ENCODE measurements at places on chromosomes 16 and 17. TPM values are rescaled to one million over a fixed set of nuclear protein-coding genes. Genes with fewer than 3 reads are reported as not detected.

SYNGR3 gene
- 81.3 TPM for total RNA-seq

CBX4 gene
- 19.2 TPM for total RNA-seq

ALDH3A1 gene
- total RNA-seq, result 0.31 TPM

SLC16A5 gene
- 1.4 TPM for total RNA-seq

NECAB2 gene
- total RNA-seq, result 1.9 TPM

DNAI2 gene
- not detected for total RNA-seq

VASN gene
- total RNA-seq, result 2.5 TPM

PIRT gene
- 0.94 TPM for total RNA-seq

PRAC1 gene
- not detected for total RNA-seq

DNA sequence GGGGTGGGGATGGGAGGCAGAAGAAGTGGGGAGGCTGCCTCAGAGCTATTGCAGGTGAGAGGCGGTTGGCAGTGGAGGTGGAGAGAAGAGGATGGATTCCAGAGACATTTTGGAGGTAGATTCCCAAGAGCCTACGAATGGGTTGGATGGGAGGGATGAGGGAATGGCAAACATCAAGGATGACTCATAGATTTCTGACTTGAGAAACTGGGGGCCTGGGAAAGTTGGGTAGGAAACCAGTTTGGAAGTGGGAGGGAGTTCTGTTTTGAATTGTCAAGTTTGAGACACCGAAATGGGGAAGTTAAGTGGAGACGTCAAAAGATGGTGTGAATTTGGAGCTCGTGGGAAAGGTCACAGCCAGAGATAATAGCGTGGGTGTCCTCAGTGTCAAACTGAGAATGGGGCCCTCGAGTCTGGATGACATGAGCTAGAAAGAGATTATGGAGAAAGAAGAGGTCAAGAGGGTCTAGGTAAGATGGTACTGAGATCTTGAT is 6.2 kb upstream of the CYLD start:
- DNase-seq, result no peak

DNA sequence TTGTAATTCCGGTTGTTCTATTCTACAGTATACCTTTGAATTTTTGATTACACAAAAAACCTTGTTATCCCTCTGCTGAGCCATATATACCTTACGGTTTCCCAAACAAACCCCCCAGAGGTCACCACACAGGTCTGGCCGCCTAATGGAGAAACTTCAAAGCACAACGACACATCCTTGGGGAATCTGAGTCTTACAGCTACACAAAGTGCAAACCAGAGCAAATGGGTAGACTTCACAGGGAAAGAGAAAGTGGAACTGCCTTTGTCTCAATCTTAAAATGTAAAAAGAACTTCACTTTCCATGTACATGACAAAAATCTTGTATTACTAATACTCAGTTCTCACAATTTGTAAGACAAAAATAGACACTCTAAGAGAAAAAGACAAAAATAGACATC is 2.7 kb downstream of the FBXO31 start:
- DNase-seq, result no peak

- no peak for DNase-seq
Observed at GRCh38 chr16:86994215-86994614, 323.0 kb downstream of the C16orf95 start.

GRCh38 chr17:63649813-63650212 is 27.6 kb downstream of the MAP3K3 start:
- no peak for DNase-seq

- no peak for DNase-seq
Observed at GRCh38 chr16:19008245-19009169, 24.8 kb downstream of the TMC7 start.

GRCh38 chr17:74272731-74273201 is 1.3 kb upstream of the DNAI2 start:
- no peak for DNase-seq

- DNase-seq, result no peak
Observed at GRCh38 chr16:23406546-23407240, 46.3 kb downstream of the COG7 start.

GRCh38 chr16:89574681-89575246 is 794 bp upstream of the CPNE7 start:
- DNase-seq, result no peak

DNA sequence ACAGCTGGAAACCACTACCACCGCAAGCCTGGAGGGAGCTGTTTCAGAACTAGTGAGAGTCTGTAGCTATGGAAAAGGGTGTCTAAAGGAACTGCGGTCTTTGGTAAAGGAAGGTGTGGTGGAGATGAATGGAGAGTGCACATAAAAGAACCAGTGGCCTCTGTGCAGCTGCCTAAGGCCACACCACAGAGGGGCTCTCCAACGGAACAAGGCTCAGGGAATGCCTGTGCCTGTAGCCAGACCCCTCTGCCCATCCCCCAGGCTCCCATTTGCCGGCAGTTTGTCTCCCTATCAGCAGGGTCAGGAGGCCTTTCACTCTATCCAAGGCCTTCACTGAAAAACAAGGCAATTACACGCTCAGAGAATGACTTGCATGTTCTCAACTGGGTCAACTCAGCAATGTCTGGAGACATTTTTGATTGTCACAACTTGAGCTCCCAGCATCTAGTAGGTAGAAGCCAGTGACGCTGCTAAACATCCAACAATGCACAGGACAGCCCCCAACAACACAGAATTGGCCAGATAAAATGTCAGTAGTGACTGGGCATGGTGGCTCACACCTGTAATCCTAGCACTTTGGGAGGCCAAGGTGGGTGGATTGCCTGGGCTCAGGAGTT is 3.3 kb upstream of the FDXR start:
- no peak for DNase-seq

GRCh38 chr17:72970246-72970645 is 122.2 kb downstream of the SLC39A11 start:
- DNase-seq, result no peak

DNA sequence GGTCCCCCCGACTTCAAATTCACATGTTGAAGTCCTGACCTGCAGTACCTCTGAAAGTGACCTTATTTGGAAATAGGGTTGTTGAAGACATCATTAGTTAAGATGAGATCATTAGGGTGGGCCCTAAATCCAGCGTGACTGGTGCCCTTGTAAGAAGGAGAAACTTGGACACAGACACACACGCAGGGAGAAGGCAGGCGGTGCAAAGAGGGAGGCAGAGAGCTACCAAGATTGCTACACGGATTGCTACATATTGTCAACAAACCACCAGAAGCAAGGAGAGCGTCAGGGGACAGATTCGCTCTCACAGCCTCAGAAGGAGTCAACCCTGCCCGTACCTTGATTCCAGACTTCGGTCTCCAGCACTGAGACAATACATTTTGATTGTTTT is 6.8 kb upstream of the WBP2 start:
- DNase-seq, result no peak

DNA sequence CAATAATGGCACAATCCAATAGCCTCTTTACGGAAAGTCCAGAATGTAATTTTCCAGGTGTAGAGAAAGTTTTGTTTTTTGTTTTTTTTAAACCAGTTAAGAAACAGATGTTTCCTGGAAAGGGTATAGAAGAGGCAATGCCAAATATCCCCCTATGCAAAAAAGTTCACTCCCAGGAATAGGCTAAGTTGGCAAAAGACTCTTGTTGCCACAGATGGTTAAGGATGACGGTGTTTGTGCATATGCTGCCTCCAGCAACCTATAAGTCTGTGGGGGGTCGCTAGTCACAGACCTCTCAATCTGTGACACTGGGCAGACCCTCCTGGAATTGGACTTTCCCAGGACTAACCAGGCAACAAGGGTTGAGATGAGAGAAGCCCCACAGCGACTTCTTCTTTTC is 20.9 kb upstream of the HP start:
- no peak for DNase-seq

- peak; percentile 35 for DNase-seq
Observed at GRCh38 chr17:64778240-64779097, 116.4 kb upstream of the SMURF2 start.

GRCh38 chr17:45311401-45311759 is 5.4 kb downstream of the MAP3K14 start:
- no peak for DNase-seq

GRCh38 chr17:81576621-81577277 is 24.6 kb upstream of the FAAP100 start:
- no peak for DNase-seq

- DNase-seq, result no peak
Observed at GRCh38 chr16:24984903-24985675, 30.1 kb downstream of the ARHGAP17 start.

- no peak for DNase-seq
Observed at GRCh38 chr17:39867084-39867879, 720 bp upstream of the ZPBP2 start.

DNA sequence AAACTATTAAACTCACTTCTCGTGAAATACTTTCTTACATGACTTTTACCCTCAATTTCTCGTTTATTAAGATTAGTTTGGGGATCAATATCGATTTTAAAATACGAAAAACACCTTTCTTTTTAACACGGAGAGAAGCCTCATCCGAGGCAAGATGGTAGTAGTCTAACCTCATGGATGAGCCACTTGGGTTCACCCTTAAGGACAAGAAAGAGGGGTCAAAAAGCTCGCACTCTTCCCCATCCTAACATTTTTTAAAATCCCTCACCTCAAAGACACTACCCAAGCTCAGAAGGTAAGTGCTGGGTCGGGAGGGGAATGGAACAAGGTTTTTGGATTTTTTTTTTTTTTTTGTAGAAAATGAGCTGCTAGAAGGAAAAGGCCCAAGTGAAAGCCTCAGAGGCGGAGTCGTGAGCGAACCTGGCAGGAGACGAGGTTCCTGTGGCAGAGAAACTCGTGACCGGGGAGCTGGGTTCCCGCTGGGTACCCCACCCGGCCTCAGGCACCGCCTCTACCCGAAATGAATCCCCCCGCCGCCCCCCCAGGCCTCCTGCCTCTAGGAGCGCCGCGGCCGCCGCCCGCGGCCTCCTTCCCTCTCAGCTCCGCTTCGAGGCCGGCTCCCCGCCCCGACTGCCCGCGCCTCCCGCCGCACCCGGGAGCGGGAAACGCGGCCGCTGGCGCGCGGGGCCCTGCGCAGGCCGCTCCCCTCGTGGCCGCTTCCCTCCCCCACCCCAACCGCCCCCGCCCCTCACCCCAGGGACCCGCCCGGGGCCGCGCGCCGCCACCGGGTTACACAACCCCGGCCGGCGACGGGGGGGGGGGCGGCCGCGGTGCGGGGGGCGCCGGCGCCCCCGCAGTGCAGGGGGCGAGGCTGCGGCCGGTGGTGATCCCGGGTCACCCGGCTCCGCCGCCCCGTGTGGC is 1.6 kb downstream of the NUFIP2 start:
- DNase-seq, result peak; percentile 53

DNA sequence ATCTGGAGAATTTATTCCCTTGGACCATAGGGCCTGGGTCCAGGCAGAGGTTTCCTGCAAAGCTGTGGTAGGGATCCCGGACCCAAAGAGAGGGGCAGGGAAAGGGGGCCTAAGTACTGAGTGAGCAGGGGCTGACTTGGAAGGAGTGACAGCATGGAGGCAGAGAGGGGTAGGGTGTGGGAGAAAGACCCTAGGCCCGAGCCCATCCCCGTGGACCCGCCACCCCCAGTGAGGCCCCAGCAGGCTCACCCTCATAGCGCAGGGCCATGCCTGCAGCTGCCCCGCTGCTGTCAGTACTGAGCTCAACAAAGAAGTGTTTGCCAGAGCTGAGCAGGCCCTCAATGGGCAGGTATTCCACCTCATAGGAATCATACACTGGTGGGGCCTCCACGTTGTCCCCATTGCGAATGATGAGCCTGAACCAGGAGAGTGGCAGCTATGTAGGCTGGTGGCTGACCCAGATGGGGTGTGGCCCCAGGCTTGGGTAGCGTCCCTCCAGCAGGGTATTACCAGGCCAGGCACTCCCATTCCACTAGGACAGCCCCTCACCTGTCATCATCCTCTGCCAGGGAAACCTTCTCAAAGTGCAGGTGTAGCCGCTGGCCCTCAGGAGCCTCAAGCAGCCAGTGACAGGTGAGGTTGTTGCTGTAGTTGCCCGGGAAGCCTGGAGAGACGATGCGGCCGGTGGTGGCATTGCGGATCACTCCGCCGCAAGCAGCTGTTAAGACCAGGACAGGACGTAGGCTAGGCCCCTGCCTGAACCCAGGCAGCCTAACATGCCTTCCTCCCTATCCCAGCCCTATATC is 9.1 kb upstream of the PHF12 start:
- no peak for DNase-seq

DNA sequence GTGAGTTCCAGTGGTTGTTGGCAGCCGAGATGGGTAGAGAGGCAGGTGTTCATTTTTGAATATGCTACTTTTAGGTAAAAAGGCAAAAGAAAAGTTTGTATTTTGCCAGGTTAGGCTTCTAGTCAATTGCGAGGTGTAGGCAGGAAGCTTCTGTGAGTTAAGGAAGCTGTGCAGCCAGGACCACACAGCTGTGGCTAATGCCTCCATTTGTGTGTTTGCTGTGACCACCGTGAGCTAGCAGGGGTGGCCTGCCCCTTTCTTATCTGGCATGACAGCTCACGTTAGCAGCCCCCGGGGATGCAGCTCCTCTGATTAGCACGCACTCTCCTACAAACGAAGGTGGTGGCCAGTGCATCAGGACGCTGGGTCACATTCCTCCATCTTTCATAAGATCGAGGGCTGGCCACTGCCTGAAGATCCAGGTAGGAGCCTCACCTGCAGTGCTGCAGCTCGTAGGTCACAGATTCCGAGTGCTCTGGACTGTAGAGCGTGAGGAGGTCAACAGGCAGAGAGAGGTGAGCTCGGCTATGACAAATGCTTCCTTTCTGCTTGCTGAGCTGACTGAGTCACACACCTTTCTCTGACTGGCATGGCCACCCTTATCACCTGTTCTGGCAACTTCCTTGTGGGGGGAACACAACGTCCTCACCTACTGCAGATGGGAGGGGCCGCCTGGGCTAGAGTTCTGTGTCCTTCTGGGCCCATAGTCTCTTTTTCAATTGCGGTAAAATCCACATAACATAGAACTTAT is 244.4 kb downstream of the HS3ST3B1 start:
- DNase-seq, result no peak

GRCh38 chr16:60640038-60640437 is 1396.2 kb downstream of the CDH8 start:
- DNase-seq, result no peak

- no peak for DNase-seq
Observed at GRCh38 chr17:46810837-46811236, 7.7 kb downstream of the WNT3 start.

DNA sequence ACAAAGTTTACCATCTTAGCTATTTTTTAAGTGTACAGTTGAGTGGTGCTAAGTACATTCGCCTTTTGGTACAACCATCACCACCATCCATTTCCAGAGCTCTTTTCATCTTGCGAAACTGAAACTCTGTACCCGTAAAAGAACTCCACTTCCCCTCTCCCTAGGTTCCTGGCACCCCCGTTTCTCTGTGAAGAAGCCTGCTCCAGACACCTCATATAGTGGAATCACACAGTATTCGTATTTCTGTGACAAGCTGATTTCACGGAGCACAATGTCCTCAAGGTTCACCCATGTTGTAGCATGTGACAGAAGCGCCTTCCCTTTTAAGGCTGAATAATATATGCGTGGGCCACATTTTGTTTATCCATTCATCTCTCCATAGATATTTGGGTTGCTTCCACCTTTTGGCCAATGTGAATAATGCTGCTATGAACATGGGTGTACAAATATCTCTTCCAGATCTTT is 54.2 kb upstream of the MAP3K14 start:
- DNase-seq, result no peak

Data from occipital lobe (tissue), 3 donors.